Sigmoid colon (tissue), 7 donors: ENCODE measurements at places on chromosomes 1 and 21. TPM values are rescaled to one million over a fixed set of nuclear protein-coding genes. Genes with fewer than 3 reads are reported as not detected.

DNA sequence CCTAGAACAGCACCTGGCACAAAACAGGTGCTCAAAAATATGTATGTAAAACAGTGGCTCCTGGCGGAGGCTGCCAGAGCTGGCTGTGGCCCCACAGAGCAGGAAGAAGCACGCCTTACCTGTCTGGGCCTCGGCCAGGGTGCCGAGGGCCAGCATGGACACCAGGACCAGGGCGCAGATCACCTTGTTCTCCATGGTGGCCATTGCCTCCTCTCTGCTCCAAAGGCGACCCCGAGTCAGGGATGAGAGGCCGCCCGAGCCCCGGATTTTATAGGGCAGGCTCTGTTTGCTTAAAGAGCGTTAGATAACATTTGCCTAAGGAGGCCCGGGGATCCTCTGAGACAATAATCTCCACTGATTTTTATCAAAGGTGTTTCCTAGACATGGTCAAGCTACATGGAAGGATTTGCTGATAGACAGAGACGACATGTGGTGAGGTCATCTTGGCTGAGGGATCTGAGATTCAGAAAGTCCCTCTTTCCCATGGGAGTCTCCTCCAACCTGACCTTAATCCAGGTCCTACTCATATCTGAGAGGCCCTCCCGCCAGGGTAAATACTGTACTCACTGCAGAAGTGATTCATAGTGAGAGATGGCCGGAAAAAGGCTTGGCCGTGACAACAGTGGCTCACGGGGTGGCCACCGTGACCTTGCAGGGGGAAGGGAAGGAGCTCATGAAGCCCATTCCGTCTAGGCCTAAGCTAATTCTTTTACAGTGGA is at the start of gene TFF1:
Gene TFF1 (minus strand): TSS at position 244 of the 719 bp plus-strand sequence. CDS start 40 bp downstream, at position 204.
- DNase-seq: no peak

DNA sequence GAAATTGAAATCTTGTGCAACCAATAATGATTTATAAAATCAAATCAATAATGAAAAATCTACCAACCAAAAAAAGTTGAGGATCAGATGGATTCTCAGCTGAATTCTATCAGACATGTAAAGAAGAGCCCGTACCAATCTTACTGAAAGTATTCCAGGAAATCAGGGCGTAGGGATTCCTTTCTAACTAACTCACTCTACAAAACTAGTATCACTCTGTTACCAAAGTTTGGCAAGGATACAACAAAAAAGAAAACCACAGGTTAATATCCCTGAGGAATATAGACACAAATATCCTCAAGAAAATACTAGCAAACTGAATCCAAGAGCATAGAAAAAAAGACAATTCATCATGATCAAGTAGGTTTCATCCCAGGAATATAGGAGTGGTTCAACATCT is 52.8 kb upstream of the ADGRL4 start:
- no peak for DNase-seq

DNA sequence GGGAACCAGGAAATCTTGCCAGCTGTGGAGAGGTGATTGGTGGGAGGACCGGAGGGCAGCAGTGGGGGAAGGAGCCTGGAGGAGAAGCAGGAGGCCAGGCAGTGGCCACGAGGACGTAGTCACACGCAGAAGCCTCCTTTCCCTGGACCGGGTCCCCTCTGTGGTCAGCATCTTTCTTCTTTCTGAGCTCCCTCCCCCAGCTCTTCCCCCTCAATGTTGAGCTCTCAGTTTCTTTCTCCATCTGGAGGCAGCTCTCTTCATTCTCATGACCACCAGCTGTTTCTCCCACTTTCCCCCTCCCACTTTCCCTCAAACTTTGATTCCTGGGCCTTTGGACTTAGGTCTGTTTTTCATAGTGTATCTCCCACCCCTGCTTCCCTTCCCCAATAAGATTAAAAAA is 18.3 kb downstream of the KIRREL1 start:
- DNase-seq: no peak

Gene NLRP3
- total RNA-seq: 3.1 TPM

Gene FOXD2
- total RNA-seq: not detected

GRCh38 chr1:162548170-162548569 is 13.4 kb upstream of the UAP1 start:
- DNase-seq: peak; percentile 91

Gene CD101
- 1.4 TPM for total RNA-seq

GRCh38 chr1:247845693-247846017 is 4.0 kb upstream of the OR11L1 start:
- DNase-seq: no peak

Gene KRTAP7-1
- total RNA-seq: not detected

- DNase-seq: no peak
These were observed 25.7 kb downstream of the DMRTB1 start for GRCh38 chr1:53484705-53485477.

GRCh38 chr1:113088972-113089371 is 16.0 kb downstream of the LRIG2 start:
- no peak for DNase-seq

- DNase-seq: no peak
These were observed 420 bp upstream of the IFI16 start for GRCh38 chr1:159009287-159009686.

DNA sequence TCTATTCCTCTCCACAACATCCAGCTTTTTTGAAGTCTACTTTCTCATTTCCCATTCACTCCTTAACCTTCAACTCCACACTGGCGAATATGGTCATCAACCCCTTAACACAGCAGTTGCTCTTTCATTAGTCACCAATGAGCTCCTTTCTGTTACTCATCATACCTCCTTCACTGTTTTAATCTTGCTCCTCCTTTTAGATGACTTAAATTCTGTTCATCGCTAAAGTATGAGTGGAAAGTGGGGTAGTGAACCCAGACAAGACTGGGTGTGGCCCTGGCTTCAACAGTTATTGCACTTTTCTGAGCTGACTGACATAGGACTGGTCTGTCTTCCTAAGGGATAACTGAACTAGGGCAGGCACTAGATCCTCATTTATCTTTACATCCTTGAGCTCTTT is 51.3 kb downstream of the AKT3 start:
- DNase-seq: no peak

Gene PROK1
- not detected for total RNA-seq

GRCh38 chr1:16969651-16970050 is 10.8 kb downstream of the MFAP2 start:
- no peak for DNase-seq

GRCh38 chr21:46048926-46049889 is 48.7 kb upstream of the COL6A2 start:
- DNase-seq: peak; percentile 98

DNA sequence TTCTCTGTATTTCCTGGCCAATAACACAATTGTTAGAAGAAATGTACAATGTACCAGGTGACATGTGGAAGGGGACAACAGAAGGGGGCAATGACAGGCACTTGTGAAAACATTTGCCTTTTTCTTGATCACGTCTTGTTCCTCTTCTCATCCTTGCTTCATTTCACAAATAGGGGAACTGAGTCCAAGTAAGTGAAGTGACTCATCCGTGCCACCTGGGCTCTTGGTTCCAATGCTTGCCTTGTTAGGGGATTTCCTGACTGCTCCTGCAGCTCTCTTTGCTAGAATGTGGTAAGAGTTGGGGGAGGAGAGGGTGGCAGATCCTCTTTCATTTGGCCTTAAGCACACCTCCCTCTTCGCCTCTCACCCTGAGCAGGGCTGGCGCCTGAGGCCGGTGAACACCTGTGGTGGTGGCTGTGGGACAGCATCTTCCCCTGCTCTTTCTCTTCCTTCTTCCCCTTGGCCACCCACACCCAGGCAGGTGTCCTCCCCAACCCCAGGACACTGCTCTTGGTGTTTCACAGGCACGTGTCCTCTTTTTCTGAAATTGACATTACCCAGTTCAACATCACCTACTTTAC is 2.2 kb upstream of the RHEX start:
- no peak for DNase-seq

GRCh38 chr1:43853161-43853921 is 80.3 kb upstream of the ARTN start:
- DNase-seq: peak; percentile 79

DNA sequence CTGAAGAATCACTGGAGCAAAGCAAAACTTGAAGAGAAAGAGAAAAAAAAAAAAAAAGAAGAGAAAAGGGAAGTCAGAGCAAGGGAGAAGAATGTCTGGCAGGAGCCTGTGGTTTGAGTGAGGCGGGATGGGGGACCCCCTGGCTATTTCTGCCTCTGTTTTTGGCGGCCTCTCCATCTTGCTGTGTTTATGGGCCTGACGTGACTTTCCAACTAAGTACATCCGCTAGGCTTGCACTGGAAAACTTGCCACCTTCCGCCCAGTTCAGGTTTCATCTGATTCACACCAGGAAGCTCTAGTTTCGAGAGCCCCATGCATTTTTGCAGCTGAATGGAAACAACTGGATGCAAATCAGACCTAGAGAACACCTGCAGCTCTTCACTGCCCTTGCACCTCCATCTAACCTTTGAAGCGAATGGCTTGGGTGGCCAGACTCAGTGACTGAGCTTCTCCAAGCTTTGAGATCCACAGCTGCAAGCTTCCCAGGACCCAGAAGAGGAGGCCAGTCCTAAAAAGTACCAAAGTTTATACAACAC is 28.0 kb downstream of the TBX15 start:
- DNase-seq: no peak

- DNase-seq: no peak
These were observed 156.3 kb downstream of the VPS13D start for GRCh38 chr1:12386130-12386529.

Gene LRRC71
- not detected for total RNA-seq

Gene CACNA1S
- not detected for total RNA-seq

DNA sequence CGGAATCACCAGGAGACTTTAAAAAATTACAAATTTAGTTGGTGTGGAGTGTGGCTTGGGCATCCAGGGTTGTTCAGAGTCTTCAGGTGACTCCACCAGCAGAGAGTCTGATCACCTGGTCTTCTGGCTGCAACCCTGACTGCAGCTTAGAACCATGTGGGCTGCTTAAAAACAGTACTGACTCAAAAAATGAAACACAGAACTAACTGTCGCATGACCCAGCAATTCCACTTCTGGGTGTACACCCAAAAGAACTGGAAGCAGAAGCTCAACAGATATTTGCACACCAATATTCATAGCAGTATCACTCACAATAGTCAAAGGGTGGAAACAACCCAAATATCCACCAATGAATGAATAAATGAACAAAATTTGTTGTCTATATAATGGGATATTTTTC is 17.3 kb downstream of the TLR5 start:
- no peak for DNase-seq

DNA sequence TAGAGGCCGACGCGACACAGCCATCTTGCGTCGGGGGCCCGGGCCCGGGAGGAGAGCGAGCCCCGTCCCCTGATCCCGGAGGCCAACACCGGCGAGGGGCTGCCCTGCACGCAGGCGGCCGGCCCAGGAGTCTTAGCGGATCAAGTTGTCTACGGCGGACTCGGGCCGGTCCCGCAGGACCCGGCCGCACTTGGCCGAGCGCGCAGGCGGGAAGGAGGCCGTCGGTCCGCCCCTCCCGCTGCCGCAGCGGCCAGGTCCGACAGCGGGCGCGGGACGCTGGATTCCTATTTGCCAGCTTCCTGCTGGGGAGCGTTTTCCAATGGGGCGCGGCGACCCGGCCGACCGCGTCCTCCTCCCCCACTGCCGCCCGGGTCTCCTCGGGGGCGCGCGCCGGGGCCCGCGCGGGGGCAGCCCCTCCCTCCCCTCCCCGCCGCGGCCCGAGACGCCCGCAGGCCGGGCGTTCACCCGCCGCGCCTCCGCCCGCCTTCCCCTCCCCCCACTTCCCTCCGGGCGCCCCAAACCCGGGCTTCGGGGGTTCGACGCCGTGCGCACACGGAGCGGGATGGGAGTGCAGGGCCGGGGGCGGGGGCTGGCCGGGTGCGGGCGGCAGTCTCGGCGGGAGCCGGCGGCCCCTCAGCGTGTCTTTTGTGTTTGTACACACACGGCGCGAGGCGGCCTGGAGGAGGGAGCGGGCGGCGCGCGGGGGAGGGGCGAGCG is 517 bp upstream of the H3-3A start:
- peak; percentile 92 for DNase-seq

DNA sequence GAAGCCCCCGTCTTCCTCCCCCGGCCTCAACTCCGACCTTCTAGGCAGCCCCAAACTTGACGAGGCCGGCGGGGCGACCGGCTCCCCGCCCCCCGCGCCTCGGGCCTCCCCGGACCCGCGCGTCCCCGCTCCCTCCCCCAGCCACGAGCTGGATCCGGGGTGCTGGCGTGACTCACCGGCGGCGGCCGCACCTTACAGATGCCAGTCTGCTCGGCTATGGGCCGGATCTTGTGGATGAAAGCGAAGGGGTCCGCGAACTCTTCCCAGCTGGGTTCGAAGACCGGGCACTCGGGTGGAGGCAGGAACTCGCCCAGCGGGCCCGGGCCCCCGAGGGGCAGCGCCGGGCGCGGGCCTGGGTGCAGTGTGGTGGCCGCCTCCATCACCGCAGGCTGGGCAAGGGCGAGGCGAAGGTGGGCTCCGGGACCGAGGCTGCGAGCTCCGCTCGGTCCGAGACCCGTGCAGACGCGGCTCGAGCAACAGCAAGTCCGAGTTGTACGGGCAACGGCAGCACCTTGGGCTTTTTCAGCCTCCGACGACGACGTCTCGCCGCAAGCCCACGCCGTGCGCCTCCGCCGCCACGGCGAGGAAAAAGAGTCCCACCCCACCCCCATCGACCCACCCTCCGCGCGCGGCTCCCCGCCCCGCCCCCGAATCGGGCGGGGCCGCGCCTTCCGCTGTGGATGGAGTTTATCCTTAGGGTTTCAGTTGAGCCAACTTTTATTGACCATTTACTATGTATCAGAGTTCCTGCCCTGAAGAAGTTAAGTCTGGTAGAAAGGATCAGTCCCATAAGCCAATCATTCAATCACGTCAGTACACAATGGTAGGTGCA is at the start of gene KDM5B:
Gene KDM5B (minus strand): TSS at position 496 of the 832 bp plus-strand sequence. CDS start 116 bp downstream, at position 380.
- peak; percentile 86 for DNase-seq

Gene VTCN1
- not detected for total RNA-seq

DNA sequence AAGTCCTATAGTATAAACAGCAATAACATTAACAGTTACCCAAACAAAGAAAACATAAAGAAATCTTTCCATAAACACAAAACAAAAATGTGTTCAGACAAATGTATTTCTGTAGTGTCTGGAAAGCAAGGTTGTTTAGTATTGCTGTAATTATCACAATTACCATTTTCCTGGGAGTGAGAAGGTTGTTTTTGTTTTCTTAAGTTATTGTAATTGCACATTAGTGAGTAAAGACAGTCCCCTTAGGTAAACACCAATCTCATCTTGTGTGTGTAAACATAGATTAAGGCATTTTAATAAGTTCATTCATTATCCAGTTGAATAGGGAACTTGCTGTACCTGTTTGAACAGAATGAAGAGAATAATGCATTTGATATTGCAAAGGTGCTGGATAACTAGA is 356.9 kb upstream of the ADGRL4 start:
- no peak for DNase-seq

- DNase-seq: no peak
These were observed 225.2 kb downstream of the NFIA start for GRCh38 chr1:61307422-61308142.

DNA sequence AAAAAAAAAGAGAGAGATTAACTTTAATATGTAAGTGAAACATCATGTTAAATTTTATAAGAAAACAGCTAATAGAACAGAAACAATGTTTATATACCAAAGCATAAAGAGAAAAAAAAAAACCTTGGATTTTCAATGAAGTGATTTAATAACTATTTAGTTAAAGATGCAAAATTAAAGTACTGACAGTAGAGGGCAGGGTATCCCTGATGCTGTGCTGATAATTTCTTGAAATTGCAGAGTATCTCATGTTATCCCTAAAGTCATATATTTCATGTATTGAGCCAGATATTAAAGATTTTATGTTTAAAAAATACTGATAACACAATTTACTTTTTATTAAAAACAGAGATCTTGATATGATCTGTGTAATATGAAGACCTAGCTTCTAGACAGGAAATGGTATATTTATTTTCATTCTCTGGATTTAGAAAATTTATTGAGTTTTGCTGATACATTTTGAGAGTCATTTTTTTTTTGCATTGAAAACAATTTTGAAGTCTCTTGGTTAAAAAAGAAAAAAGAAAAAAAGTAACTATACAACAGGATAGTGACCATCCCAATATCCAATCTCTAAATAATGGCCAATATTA is 273.2 kb downstream of the USP25 start:
- no peak for DNase-seq

Gene RNF11
- 97.6 TPM for total RNA-seq
